ENCODE measurements at places on chromosomes 6 and 20.

DNA sequence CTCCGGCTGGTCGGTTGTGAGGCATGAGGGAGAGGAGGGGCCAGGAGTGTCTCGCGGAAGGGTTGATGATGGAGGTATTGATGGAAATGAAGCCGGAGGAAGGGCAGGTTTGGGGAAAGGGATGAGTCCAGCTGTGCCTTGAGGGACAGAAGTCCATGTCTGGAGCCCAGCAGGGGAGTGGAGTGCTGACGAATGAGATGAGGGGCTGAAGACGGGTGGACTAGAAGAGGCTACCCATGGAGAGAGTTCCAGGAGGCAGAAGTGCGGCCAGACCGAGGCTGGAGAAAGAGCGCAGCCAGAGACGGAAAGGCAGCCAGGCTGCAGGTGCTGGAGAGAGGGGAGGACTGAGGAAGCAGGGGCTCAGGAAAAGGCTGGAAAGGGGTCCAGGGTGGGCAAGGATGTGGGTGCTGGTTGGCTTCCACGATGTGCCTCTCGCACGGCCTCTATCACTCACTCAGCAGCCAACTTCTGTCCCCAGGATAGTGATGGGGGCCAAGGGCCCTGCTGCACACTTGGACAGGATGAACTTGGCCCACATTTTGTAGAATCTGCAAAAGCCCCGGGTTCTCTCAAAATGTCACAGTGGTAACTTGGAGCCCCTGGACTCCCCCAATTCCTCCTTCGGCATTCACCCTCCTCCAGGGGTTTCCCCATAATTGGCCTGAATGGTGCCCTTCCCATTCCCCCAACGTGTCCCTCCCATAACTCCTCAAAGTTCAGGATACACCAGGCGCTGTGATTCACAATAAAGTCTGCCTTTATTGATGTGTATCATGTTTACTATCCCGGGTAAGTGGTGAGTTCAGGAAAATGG, 627 bp upstream of the EIF6 start:
- no peak for DNase-seq

- DNase-seq: no peak
These were observed 29.8 kb downstream of the EPM2A start for GRCh38 chr6:145705561-145705960.

DNA sequence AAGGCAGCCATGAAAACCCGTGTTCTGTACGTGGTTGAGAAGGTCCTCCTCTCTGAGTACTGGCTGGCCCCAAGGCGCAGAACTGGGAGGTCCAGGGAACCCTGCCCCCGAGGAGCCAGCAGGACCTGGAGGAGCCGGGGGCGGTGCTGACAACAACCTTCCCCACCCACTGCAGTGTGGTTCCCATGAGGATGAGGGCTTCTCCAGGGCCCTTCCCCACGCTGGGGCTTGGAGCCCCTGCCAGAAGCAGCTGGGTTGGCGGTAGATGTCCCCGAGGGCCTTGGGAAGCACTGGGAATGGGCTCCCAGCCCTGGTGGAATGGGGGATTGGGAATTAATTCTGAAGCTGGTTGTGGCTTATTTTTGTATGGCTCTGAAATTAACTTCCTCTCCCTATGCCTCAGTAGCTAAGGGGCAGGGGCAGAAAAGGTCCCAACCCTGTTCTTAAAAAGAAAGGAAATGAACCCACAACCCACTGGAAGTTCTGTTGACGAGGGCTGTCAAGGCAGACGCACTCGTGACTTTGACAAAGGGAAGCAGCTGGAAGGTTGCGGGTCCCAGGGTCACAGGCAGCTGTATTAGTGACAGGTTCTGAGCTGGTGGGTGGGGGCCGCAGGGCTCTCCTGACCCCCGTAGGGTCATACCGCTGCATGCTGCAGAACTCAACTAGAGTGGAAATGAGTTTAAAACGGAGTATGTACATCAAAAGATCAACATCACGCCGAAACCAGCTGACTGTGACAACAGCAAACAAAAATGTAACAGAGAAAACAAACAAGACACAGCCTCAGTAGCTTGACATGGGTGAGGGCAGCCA, 13.9 kb upstream of the HELZ2 start:
- DNase-seq: no peak

DNA sequence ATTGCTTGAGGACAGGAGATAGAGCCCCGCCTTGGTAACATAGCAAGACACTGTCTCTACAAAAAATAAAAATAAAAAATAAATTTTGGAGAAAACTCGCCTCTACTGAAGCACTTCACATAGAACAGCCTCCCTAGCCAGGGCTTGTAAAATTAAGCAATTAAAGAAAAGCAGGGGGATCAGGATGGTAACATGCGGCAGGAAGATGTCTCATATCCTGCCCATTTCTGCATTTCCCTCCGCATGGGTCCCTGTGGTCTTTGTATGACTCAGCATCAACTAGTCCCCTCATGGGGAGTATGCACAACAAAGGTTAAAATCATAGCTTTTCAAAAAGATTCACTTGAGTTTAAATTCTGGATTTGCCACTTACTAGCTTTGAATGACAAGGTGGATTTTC, 379.0 kb downstream of the EPHA7 start:
- no peak for DNase-seq

DNA sequence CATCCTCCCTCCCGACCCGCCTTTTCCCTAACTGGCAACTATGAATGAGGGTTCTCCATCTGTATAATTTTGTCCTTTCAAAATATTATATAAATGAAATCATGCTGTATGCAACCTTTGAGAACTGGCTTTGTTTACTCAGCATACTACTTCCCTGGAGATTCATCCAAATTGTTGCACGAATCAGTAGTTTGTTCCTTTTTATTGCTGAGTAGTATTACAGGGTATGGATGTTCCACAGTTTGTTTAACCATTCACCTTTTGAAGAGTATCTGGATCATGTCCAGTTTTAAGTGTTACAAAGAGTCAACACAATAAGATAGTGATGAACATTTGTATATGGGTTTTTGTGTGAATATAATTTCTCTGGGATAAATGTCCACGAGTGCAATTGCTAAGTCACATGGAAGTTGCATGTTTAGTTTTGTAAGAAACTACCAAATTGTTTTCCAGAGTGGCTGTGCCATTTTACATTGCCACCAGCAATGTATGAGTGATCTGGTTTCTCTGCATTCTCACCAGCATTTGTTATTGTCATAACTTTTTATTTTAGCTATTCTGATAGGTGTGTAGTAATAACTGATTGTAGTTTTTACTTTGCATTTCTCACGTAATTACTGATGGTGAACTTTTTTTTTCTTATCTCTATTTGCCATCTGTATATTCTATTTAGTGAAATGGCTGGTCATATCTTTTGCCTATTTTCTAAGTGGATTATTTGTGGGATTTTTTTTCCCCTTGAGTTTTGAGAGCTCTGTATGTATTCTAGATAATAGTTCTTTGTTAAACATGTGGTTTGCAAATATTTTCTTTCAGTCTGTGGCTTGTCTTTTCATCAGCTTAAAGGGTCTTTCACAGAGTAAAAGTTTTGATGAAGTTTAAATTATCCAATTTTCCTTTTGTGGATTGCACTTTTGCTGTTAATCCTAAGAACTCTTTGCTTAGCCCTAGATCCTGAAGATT, 14.4 kb upstream of the RNF24 start:
- no peak for DNase-seq

DNA sequence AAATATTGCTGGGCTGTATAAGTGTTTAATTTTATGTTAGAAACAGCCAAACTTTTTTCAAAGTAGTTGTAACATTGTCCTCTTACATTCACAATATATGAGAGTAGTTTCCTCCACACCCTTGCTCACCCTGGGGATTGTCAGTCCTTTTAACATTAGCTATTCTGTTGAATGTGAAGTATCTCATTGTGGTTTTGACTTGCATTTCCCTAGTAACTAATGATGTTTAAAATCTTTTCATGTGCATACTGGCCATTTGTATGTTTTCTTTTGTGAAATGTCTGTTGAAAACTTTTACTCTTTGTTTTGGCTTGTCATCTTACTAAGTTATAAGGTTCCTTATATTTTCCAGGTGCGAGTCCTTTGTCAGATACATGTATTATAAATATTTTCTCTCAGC, 32.9 kb downstream of the TRIM38 start:
- no peak for DNase-seq

GRCh38 chr6:111291336-111292259, 191.4 kb downstream of the REV3L start:
- no peak for DNase-seq

DNA sequence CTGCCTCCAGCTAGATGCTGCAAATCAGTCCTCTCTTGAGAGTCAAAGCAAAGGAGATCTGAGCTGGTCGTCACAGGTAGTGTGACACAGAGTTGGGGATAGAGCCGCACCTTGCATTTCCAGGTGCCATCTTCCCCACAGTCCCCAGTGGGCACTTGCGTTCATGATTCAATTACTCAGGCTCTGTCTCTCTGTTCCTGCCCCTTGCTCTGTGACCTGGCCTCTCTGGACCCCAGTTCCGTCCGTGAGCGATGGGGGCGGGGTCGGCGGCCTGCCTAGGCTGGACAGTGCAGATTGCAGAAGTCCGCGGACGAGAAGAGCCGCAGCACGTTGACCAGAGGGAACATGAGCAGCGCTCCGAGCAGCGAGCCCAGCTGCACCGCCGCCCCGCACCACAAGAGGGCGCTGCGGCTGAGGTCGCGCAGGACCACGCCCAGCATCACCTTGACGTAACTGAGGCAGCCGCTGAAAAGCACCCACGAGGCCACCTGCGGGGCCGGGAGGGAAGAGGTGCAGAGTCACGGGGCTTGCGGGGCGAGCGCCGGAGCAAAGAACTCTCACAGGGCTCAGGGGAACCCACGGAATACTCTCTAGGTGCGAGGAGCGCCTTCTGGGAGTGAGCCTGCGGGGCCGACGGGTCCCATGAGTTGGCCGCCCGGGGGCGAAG, 7.4 kb downstream of the SLC52A3 start:
- peak; percentile 12 for DNase-seq

DNA sequence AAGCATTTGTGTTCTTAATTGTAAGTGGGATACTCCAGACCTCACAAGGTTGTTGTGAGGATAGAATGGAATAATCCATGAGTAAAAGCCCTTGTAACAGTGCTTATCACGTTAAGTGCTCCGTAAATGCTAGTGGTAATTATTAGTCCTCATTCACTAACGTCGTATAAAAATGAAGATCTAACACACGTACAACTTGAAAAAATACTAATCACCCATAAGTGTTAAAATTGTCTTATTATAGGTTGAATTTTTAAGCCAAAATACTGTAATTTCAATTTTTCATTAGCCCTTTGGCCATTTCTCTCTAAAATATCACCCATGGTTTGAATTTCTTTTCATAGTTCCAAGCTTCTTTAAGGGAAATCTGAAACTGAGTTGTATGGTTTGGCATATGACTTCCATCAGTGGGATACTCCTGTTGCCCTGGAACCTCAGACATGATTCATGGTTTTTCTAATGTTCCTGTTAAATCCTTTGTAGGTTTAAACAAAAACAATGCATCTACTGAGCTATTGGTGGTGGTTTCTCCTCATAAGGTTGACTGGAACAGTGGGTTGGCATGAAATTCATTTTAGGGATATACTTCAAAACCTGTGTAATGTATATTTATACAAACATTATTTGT, 19.1 kb downstream of the XRN2 start:
- no peak for DNase-seq

GRCh38 chr6:118223316-118223715, 316.3 kb downstream of the SLC35F1 start:
- DNase-seq: no peak

GRCh38 chr6:119255492-119255891, 94.1 kb downstream of the MAN1A1 start:
- DNase-seq: no peak

- no peak for DNase-seq
These were observed 24.7 kb upstream of the RALGAPA2 start for GRCh38 chr20:20737158-20737557.

GRCh38 chr6:15441215-15441868, 195.5 kb downstream of the JARID2 start:
- no peak for DNase-seq

GRCh38 chr20:41344938-41345728, 4.5 kb downstream of the LPIN3 start:
- DNase-seq: no peak

GRCh38 chr6:12012038-12012557, at the start of gene HIVEP1:
Gene HIVEP1, plus strand, starts transcription at chr6:12012312. Its CDS starts 3,317 bp downstream, at chr6:12015629.
- DNase-seq: no peak

- DNase-seq: no peak
These were observed 83.4 kb downstream of the OPN5 start for GRCh38 chr6:47865206-47865605.

- no peak for DNase-seq
These were observed 217.1 kb downstream of the ANKRD60 start for GRCh38 chr20:58011106-58011946.

- no peak for DNase-seq
These were observed 33.7 kb upstream of the ZNF133 start for GRCh38 chr20:18254615-18255014.

DNA sequence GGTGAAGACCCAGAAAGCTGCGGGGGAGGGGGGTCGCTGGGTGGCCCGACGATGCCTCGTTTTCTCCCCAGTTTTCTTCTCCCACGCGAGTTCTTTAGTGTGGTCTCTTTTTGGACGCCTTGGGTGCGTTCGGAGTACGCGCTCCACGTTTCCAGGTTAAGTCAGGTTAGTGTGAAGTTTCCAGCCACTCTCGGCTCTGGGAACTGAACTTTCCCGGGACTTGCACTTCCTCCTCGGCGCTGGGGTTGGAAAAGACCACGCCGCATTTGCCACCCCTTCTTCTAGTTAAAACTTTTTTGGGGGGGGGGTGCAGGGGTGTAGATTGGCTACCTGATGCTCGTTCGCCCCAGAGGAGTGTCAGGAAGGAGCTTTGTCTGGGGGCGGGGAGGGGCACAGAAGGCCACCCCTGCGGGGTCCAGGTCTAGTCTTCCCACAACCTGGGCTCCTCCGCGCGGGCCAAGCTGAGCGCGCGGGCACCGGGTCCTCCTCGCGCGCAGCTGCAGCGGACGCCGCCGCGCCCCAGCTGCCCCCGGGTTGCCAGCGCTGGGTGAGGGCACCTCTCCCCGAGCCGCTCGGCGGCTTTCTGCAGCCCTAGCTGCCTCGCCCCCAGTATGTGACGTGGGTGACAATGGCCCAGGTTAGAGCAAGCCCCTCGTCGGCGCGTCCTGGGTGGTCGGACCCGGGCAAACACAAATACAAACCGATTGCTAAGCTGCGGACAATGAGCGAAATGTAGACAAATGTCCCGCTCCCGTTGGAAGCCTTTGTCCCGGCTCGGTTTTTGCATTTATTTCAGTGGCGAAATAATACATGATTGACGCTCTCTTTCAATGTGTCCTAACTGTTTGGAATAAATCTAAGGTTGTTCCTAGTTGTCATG, 1.7 kb upstream of the NKX2-2 start:
- no peak for DNase-seq

GRCh38 chr6:9307187-9307586, 871.8 kb upstream of the SLC35B3 start:
- DNase-seq: no peak

GRCh38 chr20:38369389-38369788, 23.1 kb downstream of the LBP start:
- DNase-seq: no peak

GRCh38 chr6:105499931-105500330, 97.0 kb upstream of the PREP start:
- DNase-seq: no peak

- DNase-seq: no peak
These were observed 39.6 kb upstream of the CD93 start for GRCh38 chr20:23125625-23126191.

- DNase-seq: peak; percentile 25
These were observed 45.3 kb downstream of the B4GALT5 start for GRCh38 chr20:49668181-49668877.

All from stimulated activated CD4-positive, alpha-beta T cell treated with anti-CD3 and anti-CD28 coated beads, TNF-alpha, amount 100 ng/mL, for 1 hour (primary cell).